ENCODE measurements at places on chromosomes 3 and 15.

DNA sequence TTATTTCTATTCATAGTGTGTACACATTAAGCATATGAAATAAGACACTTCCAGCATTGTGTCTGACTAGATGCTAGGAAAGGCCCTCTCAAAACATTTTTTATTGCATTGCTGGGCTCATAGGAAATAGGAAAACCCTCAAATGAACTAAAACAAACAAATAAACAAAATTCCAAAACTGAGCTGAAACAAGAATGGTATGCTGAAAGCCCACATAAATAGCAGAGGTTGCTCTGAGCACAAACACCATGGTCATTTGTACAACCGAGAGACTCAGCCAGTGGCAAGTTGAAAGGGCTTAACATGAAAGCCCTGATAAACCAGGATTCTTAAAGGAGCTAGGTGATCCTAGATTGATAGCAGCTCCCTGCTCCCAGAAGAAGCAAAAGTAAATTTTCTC, 310.0 kb upstream of the WNT5A start:
- DNase-seq = no peak

DNA sequence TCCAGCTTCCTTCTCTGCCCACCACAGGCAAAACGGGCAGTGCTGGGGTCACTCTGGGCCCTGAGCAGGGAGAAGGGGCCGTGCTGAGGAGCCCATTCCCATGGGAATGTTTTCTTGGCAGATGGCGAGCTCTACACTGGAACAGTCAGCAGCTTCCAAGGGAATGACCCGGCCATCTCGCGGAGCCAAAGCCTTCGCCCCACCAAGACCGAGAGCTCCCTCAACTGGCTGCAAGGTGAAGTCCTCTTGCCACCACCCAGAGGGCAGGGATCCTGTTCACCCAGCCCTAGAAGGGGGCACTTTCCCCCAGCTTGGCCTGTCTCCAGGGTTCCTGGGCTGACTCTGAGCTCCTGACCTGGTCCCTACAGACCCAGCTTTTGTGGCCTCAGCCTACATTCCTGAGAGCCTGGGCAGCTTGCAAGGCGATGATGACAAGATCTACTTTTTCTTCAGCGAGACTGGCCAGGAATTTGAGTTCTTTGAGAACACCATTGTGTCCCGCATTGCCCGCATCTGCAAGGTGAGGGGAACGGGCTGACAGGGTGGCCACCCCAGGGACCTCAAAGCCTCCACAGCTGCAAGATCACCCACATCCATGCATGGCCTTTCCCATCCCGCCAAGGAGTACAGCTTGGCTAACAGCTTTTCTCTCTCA, 12.4 kb downstream of the CIB1 start:
- peak; percentile 40 for DNase-seq

DNA sequence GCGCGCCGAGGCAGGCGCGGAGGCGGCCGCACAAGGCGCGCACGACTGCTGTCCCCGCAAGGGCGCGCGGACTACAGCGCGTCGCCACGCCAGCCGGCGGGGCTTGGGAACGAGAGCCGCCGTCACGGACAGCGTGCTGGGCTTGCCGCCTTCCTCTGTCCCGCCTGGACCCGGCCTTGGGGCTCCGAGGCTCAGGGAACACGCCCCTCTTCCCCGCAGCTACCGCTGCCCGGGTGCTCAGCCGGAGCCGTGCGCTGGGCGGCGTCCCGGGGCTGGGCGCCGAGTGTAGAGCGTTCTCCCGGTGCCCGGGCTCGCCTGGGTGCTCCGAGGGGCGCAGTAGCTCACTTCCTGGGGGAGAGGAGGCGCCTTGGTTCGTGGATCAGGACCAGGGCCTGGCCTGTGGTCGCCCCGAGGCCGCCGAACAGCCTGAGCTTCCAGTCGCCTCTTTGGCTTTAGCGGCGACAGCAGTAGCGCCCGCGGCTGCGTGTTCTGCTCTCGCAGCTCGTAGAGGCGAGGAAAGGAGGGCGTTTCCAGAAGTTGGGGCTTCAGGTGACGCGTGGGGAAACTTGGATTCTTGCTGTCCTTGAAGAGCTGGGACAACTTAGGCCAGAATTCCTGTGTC, 226.7 kb upstream of the C2CD4B start:
- DNase-seq = no peak

DNA sequence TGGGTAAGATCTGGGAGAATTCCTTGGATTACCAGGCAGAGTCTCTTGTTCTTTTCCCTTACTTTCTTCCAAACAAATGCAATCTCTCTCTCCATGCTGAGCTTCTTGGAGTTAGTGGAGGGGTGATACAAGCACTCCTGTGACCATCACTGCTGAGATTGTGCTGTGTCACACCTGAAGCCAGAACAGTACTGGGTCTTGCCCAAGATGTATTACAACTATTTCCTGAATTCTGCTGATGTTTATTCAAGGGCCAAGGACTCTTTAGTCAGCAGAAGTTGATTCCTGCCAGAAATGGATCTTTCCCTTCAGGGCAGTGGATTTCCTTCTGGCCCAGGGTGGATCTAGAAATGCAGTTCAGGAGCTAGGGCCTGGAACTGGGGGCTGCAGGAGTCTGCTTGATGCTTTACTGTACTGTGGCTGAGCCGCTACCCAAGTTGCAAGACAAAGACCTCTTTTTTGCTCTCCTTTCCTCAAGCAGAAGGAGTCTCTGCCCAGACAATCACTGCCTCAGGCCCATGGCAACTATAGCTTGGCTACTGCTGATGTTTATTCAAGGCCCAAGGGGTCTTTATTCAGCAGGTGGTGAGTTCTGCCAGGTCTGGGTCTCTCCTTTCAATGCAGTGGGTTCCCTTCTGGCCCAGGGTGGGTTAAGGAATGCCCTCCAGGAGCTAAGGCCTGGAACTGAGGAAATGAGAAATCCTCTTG, 98.8 kb downstream of the SH3GL3 start:
- no peak for DNase-seq

- no peak for DNase-seq
Measured at GRCh38 chr15:31131853-31132375, 30.4 kb upstream of the TRPM1 start.

DNA sequence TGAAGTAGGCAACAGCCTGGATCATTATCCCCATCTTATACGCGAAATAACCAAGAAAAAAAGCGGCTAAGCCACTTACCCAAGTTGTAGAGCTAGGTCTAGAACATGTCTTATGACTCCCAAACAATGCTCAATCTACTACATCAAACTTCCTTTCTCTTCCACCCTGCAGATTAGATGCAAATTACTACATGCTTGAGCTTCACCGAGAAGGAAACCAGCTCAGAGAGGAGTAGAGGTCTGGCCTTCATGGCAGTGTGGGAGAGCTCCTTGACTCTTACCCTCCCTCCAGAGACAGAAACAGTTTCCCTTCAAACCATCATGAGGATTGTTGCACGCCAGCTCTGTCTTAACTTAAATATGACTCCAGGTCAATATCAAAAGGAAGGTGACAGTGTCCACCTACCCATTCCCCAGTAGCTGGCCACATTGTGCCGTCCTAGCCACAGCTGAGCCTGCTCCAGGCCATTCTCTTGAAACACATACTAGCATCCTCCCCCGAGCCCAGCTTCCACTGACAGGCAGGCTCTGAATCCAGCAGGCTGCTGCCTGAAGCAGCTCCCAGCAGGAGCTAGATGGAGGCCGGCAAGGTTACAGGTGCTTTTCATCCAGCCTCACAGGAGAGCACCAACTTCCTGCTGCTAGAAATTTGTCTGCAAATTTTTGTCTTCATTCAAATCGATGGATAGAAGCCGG, 56.8 kb downstream of the CPN2 start:
- no peak for DNase-seq

- DNase-seq = peak; percentile 72
Measured at GRCh38 chr3:153927107-153927506, 194.1 kb upstream of the ARHGEF26 start.

GRCh38 chr15:88913017-88913849, at the start of gene MFGE8:
MFGE8 (minus strand) TSS chr15:88913379; CDS start chr15:88913319, 60 bp downstream.
- DNase-seq = no peak

- DNase-seq = no peak
Measured at GRCh38 chr3:72690629-72691028, 157.6 kb downstream of the SHQ1 start.

DNA sequence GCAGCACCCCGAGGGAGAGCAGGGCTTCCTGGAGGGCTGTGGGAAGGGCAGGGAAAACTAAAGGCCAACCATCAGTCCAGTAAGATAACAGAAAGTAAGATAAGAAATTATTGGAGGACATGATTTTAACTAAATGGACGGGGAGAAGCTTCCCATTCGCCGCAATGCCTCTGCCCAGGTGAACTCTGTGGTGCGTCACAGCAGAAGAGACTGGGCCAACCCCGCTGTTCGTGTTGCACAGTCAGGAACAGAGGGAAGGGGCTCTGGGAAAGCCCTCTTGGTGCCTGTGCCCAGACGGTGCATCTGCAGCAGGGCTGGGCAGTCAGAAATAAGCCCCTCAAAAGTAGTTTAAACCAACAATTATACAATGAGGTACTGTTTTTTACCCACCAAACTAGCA, 284.1 kb downstream of the OCA2 start:
- no peak for DNase-seq

GRCh38 chr3:45171283-45171682, 25.1 kb upstream of the CDCP1 start:
- no peak for DNase-seq

- DNase-seq = no peak
Measured at GRCh38 chr3:111596328-111596727, 1.2 kb upstream of the ZBED2 start.

DNA sequence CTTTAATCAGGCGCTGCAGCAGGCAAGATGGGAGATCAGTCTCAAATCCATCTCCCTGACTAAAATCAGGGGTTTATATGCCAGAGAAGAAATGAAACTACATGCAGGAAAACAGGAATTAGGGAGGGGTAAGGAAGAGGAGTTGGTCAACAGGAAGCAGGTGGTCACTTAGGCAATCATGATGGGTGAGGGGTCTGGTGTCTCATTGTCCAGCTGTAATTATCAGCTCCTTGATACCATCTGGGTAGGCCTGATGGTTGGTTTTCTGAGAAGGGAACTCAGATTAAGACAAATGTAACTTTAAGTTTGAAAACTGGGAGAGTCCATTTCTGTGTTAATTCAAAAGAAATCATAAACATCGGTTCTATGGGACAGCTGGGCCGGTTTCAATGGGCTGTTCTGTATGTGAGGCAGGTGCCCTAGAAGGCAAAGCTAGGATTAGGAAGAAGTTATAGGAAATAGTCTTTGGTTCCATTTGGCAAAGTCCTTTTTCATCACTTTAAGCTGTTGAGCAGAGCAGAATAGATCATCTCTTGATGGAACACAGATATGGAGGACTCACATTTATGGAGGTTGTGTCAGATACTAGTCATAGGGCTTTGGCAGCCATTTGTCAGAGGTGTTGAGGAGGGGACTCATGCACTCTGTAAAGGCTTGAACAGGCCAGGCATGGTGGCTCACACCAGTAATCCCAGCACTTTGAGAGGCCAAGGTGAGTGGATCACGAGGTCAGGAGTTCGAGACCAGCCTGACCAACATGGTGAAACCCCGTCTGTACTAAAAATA, 149.4 kb downstream of the VGLL4 start:
- no peak for DNase-seq

DNA sequence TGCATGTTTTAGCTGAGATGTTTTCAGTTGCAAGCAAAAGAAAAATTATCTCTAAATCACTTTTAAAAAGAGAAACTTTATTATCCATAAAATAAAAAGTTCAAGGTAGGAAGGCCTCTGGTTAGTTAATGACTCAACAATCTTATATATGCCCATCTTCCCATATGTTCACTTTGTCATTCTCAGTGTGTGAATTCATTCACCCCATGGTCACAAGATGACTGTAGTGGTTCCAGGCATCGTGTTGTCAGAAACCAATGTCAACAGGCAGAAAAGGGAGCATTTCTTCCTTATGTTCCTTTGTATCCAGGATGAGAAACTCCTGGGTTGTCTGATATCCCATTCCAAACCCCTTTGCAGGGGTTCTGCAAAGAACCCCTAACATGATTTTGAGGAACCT, 119.9 kb upstream of the RAP2B start:
- no peak for DNase-seq

GRCh38 chr15:101528917-101529299, 39.4 kb upstream of the PCSK6 start:
- no peak for DNase-seq

GRCh38 chr3:190017521-190018288, 103.0 kb downstream of the P3H2 start:
- peak; percentile 70 for DNase-seq
